ENCODE measurements at places on chromosomes 12 and 14.

GRCh38 chr12:101967506-101967905, 90.1 kb downstream of the DRAM1 start:
- DNase-seq = no peak

DNA sequence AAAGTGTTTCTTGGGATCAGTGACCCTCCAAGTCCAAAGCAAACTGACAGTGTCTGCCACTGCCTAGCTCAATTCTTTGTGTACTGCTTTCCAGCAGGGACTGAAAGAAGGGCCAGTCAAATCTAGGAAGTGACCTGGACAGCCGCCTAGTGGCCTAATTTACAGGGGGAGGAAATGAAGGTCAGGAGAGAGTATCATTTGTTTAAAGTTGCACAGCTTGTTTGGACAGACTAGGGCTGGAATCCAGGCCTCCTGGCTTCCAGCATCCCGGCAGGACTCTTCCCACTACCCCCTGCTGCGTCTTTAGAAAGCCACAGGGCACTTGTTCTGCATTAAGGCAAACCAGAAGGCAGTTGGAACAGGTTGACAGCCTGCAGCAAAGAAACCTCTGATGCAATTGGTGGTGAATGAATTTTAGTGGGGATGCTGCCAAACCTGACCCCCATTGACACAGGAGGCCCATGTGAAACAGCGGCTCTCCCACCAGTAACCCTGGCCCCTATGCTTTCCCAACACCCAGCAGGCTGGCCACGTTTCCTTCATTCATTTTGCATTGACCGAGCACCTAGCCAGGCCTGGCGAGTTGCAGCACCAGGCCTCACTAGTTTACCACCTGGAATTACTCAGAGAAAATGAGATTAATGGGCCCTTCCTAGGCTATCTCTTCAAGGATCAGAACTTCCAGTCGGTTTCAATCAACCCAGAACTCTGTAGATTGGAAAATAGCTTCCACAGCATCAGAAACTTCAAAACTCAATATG, 28.2 kb downstream of the GALNT16 start:
- DNase-seq = no peak

DNA sequence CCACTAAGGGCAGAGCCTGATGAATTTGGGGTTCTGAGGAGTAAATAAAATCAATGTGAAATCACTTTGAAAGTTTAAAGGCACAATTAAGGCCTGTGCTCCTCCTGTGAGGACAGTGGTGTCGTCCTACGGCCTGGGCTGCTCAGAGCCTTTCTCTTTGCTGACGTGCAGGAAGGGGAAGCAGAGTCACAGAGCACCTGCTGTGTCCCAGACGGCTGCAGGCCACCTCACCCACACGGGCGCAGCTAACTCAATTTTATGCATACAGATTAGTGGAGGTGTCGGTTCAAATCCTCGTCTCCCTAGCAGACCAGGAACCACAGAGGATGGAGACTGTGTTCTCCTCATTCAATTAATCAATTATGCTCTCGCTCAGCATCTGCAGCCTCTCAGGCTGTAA, 11.4 kb upstream of the DLK1 start:
- no peak for DNase-seq

- no peak for DNase-seq
Measured at GRCh38 chr12:80381121-80381520, 62.9 kb upstream of the PTPRQ start.

DNA sequence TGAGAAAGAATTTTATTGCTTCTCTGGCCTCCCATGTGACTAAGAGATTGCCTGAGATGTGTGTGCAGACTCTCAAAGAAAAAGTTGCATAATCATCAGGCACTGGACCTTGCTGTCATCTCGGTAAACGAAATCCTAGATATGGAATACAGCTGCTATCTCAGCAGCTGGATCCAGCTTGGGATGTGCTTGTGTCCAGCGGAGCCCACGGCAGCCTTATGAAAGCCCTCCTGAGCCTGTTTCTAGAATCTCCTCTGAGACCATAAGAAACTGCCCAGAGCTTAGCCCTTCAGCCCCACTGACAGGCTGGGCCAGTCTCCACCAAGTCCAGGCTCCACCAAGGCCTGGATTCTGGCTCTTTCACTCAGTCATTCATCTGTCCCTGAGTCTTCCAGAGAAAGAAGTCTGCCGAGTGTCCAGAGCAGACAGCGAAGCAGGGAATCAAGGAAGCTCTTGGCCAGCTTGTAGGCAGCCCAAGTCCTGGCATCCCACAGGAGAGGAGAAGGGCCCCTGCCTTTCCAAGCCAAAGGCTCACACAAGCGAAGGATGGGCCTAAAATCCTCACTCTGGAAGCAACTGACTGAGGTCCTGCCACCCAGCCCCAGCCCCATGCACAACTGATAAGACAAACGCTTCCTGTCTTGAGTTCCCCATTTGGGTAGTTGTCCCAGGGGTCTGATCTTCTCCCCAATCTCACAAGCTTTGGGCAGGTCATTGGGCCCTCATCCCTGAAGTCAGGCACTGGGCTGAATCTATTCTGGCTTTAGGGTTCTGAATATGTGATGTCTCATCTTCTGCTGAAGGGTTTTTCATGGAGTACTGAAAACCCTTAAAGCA, 97.8 kb downstream of the SEC23A start:
- DNase-seq = no peak

GRCh38 chr14:56487090-56487667, 92.4 kb upstream of the TMEM260 start:
- DNase-seq = no peak

DNA sequence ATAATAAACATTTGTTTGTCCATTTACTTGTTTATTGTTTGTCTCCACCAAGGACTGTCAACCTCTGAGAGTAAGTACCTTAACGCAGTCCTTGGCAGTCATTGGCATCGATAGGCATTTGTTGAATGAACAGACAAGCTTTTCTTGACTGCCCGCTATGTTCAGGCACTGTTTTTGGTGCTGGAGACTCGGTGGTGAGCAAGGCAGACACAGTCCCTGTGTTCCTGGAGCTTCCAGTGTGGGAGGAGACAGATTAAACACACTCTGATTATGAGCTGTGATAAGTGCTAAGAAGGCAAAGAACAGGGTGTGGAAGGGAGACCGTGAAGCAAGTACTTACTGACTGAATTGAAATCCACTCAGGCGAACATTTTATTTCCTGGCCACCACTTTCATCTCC, 1.2 kb downstream of the ATP6V0A2 start:
- DNase-seq = no peak

GRCh38 chr12:26028953-26029735, 70.7 kb downstream of the RASSF8 start:
- DNase-seq = peak; percentile 41

DNA sequence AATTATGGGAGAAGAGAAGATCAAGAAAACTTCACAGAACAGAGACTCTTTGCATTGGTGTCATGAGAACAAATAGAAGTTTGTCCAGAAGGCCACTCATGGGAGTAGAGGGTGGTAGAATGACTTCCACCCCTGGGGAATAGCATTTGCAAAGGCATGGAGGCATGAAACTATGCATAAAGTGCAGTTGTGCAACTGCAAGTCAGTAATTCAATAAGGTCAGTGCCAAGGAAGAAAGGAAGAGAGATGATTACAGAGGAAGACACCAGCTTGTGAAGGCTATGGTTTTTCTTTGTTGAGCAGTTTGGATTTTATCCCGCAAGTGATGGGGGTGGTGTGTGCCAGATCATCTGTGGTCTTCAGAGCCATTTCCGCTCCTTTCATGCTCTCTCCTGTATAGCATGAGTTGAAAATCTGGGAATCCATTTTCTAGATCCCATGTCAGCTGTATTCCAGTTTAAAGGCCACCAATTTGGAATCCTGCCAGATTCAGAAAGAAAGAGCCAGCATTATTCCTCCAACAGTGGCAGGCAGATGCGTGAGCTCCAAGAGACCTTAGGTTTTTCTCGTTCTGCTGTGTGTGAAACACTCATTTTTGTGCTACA, 67.6 kb upstream of the GRIN2B start:
- no peak for DNase-seq

DNA sequence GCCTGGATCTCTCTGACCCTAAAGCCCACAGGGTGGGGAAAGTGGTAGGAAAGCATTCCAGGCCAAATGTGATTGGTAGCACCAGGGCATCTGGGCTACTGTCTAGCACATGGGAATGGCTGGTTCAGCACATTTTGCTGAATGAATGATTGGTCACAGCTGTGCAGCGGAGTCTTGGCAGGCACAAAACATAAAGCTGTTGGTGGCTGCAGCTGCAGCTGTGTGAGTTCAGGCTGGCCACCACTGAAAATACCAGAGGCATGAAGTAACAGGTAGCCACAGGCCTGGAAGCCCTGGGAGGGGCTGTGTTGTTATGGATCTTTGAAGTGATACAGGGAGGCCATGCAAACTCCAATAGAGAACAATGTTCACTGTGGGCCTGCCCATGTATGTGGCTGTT, 72.7 kb downstream of the MYRFL start:
- DNase-seq = peak; percentile 81

DNA sequence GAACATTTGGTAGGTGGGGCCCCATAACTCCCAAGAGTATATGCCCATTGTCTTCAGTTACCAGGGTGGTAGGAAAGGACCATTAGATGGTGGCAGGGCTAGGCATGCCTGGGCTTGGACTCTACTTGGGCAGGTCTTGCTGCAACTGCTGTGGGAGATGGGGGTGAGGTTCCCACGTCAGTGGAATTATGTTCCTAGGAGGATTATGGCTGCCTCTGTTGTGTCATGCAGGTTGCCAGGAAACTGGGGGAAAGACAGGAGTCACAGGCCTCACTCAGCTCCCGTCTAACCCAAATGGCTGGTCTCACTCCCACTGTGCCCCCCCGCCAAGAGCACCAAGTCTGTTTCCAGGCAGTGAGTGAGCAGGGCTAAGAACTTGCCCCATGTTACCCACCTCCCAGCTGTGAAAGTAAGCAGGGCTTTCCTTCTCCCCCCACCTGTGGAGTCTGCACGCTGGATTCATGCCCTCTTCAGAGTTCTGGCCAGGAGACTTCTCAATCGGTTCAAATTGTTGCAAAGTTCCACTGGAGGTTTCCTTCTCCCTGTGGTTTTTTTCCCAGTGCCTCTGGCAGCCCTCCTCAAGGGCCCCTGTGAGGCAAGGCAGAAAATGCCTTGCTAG, 337.5 kb downstream of the CCDC91 start:
- no peak for DNase-seq

GRCh38 chr12:2642176-2642892, 152.4 kb upstream of the FKBP4 start:
- DNase-seq = no peak

GRCh38 chr12:93146263-93146939, 217.3 kb upstream of the EEA1 start:
- no peak for DNase-seq

DNA sequence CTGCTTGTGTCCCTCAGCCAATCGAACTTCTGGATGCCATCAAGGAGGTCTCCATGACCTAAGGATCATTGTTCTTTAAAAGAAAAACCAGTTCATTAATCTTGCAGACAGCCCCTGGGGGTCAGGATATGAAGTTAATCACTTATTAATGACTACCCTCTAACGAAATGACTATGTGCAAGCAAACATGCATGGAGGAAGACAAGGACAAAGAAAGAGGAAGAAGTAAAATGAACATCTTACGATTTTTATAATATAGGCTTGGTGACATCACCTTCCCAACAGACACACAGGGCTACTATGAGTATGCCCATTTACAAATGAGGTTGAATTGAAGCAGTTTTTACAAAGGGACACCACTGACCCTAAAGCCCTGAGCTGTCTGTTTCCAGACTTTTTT, 111.1 kb upstream of the AMIGO2 start:
- no peak for DNase-seq

DNA sequence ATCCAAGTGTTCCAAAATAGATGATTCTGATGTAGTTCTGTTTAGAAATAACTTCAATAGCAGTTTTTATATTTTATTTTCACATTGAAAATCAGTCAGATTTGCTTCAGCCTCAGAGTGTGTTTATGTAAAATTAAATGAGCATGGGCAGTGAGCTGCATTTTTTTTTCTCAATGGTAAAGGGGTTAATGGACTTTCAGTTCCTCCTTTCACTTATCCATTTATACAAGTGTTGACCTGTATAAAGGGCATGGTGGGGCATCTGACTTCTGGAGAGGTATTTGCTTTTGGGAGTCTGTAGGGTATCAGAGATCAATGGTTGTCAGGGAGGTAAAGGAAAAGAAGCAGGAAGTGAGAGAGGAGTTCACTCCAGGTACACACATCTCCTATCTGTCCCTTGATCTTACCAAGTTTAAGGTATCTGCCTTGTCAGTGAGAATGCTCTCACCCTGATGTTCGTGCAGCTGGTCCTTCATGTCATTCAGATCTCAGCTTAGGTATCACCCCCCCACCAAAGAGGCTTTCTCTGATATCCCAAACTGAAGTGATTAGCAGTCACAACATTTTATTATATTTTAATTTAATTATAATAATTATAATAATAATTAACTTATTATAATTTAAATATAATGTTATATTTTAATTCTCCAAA, 181.6 kb upstream of the LMNTD1 start:
- no peak for DNase-seq

DNA sequence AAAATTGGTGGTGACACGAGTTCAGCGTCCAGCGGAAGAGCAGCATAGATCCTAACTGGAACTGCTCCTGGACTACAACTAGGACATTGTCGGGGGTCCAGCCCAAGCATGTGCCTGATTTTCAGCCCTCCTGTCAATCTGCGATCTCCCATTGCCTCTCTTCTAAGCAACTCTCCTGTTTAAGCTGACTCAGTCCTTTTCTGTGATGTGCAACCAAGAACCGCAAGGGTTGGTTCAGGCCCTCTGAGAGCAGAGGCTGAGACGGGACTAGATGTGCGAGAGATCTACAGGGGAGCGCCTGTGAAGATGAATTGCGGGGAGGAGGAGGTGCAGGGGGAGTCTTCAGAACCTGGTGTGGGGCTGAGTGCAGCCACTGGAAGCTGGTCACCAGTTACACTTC, 3.7 kb upstream of the PAPLN start:
- DNase-seq = no peak

GRCh38 chr14:48857366-48857765, 728.8 kb downstream of the RPS29 start:
- no peak for DNase-seq

GRCh38 chr12:27303139-27304111, 29.2 kb upstream of the BMAL2 start:
- no peak for DNase-seq

DNA sequence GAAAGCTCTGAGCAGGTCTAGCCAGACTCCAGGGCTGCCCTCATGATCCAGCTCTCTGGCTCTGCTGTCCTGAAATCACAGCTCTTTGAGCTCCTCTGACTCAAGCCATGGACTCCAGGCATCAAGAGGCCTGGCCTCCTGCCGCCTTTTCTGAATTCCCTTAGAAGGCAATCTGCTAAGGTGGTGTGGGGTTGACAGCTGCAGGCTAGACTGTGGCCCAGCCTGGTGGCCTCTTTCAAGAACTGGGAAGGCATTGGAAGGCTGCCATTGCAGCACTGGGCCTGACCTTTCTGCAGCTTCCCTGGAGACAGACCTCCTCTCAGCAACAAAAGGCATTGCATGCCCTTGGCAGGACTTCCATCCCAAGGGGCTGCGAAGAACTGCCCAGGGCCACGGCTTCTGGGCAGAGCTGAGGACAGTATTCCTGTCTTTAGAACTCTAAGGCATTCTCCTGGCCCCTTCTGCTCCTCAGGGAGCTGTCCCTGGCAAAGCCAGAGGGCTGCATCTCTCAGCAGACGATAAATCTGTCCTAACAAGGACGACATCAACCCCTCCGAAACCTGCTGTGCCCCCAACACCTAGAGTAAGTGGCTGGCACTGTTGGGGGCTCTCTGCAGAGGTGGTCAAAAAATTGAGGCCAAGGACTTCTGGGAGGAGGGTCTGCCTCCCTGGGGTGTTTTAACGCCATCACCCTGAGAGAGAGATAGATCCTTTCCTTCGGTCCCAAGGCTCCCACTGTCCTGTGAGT, 115.6 kb downstream of the RBM19 start:
- no peak for DNase-seq

GRCh38 chr12:42496886-42497285, 92.7 kb downstream of the PRICKLE1 start:
- DNase-seq = no peak

GRCh38 chr12:108449478-108449877, 65.6 kb upstream of the FICD start:
- no peak for DNase-seq

All from HS-5 (cell line).